Activated CD4-positive, alpha-beta T cell treated with anti-CD3 and anti-CD28 coated beads, Interleukin-2, amount 50 U/mL, for 1 hour (primary cell): ENCODE measurements at places on chromosomes 13 and 19.

DNA sequence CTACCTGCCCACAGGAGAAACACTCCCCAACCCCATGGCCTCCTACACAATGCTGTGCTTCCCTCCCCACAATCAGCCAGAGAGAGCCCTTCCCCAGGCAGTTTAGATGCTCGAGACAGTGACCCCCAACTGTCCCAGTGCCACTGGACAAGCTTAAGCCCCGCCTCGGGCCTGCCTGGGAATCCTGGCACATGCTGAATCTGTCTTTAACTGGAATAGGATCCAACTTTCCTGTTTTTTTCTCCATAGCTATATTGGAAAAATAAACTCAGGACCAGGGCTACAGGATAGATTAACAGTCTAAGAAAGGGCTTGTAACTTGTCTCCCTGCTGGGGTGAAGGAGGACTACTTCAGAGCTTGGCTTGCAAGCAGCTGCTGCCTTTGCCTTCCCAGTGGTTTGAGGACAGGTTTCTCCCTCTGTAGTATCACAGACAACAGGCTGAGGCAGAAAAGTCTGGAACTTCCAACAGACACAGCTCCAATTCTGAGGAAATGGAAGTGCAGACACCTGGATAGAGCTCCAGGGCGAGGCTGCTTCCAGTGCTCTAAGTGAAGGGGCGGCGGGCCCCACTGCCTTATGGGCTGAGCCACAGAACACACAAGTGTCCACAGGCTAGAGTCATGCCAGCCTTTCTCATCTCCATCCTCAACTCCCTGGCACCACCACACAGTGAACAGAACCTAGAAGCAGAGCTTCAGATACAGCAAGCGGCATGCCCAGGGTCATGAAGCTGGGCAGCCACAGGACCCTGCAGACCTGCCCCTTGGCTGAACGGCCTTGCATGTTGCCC lies 228.3 kb downstream of the TUBA3C start:
- no peak for DNase-seq

DNA sequence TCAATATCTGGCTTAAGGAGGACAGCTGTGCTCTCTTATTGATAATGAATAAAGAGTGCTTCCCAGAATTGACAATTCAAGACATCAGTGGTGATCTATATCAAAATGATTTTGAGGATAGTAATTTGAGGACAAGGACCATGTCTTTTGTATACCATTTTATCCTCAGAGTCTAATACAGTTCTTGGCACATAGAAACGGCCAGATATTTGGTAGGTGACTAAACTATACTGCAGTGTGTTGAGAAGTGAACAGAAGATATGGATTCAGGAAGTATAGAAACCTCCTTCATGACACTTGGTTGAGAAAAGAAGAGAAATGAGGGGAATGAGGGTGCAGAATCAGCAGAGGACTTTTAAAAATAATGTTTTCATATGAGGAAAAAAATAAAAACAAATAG lies 16.1 kb upstream of the LMO7 start:
- DNase-seq, result no peak

- no peak for DNase-seq
These were observed 149.4 kb downstream of the B3GLCT start for GRCh38 chr13:31349156-31349555.

- DNase-seq, result no peak
These were observed 46.7 kb downstream of the NOTCH3 start for GRCh38 chr19:15154002-15154612.

GRCh38 chr13:27924529-27925141 lies 4.8 kb downstream of the PDX1 start:
- DNase-seq, result no peak
